Peyer's patch (tissue), 4 donors: ENCODE measurements at places on chromosomes 6 and 20. TPM values are rescaled to one million over a fixed set of nuclear protein-coding genes. Genes with fewer than 3 reads are reported as not detected.

Gene TGM3
- total RNA-seq = not detected

Gene NNAT
- total RNA-seq = not detected

Gene PPP1R3G
- not detected for total RNA-seq

Gene CTCFL
- not detected for total RNA-seq

Gene PXT1
- total RNA-seq = not detected

- H3K4me1 ChIP-seq = no peaks in the 10 kb centered on the region
- no peak overlapping the region for H3K4me3 ChIP-seq
- no peak for DNase-seq
- no peak overlapping the region for H3K27ac ChIP-seq
- no peaks in the 10 kb centered on the region for H3K27me3 ChIP-seq
- H3K36me3 ChIP-seq = no peaks in the 10 kb centered on the region
These were observed 58.0 kb downstream of the PRL start for GRCh38 chr6:22238861-22239260.

DNA sequence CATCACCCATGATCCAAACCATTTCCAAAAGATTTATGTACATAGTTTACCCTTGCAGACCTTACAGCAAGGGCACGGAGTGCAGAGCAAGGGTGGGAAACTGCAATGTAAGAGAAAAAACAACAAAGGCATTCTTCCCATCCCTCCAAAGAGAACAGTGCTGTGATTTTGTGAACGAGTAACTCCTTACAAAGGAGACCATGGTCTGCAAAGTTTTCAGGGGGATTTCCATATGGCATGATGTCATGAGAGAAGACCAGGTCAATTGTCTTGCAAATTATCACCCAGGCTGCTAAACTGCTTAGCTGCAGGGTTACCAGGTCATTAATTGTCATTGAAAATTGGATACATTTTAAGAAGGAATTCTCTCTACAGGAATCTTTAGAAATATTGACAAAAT, 58.3 kb downstream of the LAMP5 start:
- no peak overlapping the region for H3K27ac ChIP-seq
- H3K27me3 ChIP-seq = no peaks in the 10 kb centered on the region
- no peak overlapping the region for H3K4me3 ChIP-seq
- DNase-seq = no peak
- no peaks in the 10 kb centered on the region for H3K36me3 ChIP-seq

DNA sequence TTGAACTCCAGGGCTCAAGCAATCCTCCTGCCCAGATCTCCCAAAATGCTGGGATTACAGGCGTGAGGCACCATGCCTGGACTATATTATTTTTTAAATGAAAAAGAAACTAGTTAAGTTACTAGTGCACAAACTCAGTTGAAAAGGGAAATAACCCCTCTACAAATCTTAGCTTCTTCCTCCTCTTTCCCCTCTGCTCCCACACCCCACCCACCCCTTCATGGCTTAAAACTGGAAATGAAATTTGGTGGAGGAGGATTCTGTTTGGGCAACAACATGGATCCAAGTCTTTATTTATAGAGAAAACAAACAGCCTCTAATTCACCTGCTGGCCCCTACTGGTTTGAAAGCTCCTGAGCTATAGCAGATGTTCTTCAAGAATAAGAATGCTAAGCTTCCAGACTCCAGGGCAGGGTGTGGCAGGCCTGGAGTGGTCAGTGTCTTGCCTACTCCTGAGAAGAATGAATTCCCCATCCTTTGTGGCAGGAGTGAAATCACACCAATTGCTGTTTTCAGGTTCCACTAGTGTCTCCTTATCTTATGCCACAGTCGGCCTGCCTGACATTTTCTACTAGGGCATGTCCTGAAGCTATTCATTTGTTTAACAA, 73.5 kb downstream of the ZFP64 start:
- no peak for DNase-seq
- no peak overlapping the region for H3K27ac ChIP-seq
- no peaks in the 10 kb centered on the region for H3K4me1 ChIP-seq
- no peak overlapping the region for H3K4me3 ChIP-seq

DNA sequence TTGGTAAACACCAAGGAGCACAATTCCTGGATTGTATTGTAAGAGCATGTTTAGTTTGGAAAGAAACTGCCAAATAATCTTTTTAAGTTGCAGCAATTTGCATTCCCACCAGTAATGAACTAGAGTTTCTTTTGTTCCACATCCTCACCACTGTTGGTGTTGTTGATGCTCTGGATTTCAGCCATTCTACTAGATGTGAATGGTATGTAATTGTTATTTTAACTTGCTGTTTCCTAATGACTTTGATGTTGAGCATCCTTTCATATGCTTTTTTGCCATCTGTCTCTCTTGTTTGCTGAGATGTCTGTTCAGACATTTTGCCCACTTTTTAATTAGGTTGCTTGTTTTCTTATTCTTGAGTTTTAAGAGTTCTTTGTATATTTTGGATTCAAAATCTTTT, 1654.1 kb downstream of the GRIK2 start:
- no peaks in the 10 kb centered on the region for H3K27me3 ChIP-seq
- no peak overlapping the region for H3K27ac ChIP-seq
- no peak for DNase-seq
- no peaks in the 10 kb centered on the region for H3K4me1 ChIP-seq
- H3K36me3 ChIP-seq = no peaks in the 10 kb centered on the region

DNA sequence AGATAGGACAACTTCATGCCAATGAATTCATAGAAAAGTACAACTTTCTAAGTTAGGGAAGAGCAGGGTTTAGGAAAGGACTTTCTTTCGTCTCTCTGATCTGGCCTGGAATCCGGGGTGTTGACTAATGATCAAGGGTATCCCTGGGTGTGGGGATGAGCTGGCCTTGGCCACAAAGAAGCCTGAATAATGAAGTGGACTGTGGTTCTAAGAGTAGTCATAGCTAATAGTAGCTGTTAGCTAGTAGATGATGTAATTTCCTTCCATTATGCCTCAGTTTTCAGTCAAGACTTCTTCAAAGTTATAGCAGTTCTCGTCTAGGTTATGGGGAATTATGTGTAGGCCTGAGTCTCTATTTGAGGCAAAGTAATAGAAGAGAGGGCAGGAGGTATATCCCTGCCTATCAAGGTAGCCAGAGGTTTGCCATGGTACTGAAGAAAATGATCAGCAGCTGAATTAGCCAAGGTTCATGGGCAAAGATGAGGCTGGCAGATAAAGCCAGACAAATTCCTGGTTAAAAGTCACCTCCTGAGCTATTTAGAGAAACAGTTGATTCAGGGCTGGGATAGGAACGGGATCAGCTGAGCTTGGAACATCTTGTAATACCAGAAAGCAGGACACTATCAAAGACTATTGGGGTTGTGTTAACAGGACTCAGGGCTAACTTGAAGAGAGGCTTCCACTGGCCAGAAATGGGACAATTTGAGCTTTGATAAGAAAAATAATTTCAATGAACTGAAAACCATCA, 18.7 kb upstream of the TRPC4AP start:
- no peaks in the 10 kb centered on the region for H3K4me1 ChIP-seq
- no peak overlapping the region for H3K4me3 ChIP-seq
- no peaks in the 10 kb centered on the region for H3K27me3 ChIP-seq
- no peak overlapping the region for H3K27ac ChIP-seq

DNA sequence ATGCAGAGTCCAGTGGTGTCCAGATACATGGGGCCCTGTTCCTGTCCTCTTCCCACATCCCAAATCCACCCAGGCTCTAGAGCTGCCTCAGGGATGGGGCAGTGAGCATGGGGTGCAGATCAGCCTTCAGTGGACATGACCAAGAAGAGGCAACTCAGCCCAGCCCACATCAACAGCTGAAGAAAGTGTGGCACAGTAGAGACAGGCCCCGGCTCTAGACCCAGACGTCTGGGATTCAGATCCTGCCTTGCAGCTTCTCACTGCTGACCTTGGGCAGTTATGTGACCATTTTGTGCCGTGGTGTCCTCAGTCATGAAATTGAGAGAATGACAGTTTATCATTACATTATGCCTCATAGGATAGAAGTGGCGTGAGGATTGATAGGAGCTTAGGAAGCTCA, 54.6 kb upstream of the CST7 start:
- H3K36me3 ChIP-seq = no peaks in the 10 kb centered on the region
- no peaks in the 10 kb centered on the region for H3K27me3 ChIP-seq
- H3K4me3 ChIP-seq = no peak overlapping the region
- no peak for DNase-seq
- H3K4me1 ChIP-seq = no peaks in the 10 kb centered on the region

DNA sequence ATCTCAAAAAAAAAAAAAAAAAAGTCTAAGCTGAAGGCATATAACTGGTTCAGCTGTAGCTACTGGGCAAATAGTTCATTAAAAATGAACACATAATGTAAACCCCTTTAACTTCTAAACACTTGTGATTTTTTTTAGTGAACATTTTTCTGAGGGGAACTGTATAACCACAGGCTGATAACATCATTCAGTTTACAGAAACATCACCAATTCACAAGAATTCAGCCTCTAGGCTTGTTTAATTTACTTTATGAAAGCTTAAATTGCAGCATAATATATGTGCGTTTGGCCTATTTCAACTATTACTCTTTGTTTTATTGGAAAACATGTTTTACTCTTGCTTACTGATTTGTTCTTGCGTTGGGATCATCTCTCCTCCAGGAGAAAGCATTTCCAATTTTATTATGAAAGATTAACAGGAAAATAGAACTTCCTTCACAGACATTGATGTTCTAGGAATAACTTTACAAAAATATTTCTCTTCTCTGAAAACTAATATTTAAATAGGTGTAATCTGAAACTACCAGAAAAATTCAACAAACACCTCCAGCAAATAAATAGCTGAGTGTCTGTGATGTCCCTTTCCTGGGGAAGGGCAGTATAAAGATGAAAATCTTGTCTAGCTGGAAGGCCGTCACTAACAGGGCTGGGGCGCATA, 284.5 kb downstream of the UST start:
- no peaks in the 10 kb centered on the region for H3K27me3 ChIP-seq
- H3K36me3 ChIP-seq = no peaks in the 10 kb centered on the region
- DNase-seq = no peak
- H3K4me3 ChIP-seq = peak overlapping the region; percentile 3
- peaks cover 4% of the 10 kb centered on the region for H3K4me1 ChIP-seq

DNA sequence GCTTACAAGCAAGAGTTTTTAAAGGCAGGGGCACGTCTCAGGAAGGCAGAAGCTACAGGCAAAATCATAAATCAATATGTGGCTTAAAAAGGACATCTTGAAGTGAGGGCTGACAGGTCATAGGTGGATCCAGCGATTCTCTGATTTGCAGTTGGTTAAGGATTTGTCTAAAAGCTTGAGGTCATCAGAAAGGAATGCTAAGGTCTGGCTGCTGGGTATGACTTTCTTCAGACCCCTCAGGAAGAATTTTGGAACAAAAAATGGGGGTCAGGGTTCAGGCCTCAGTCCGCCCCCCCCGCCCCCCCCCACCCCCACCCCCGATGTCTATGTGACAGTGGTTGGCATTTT, 261.9 kb downstream of the CDH4 start:
- H3K27ac ChIP-seq = no peak overlapping the region
- no peaks in the 10 kb centered on the region for H3K36me3 ChIP-seq
- H3K4me1 ChIP-seq = no peaks in the 10 kb centered on the region
- no peak overlapping the region for H3K4me3 ChIP-seq
- no peak for DNase-seq
- H3K27me3 ChIP-seq = no peaks in the 10 kb centered on the region

GRCh38 chr6:105223242-105223641, 43.4 kb upstream of the POPDC3 start:
- H3K36me3 ChIP-seq = no peaks in the 10 kb centered on the region
- DNase-seq = no peak
- no peaks in the 10 kb centered on the region for H3K27me3 ChIP-seq
- no peak overlapping the region for H3K4me3 ChIP-seq
- no peaks in the 10 kb centered on the region for H3K4me1 ChIP-seq

- DNase-seq = no peak
- no peaks in the 10 kb centered on the region for H3K27me3 ChIP-seq
- no peaks in the 10 kb centered on the region for H3K4me1 ChIP-seq
- H3K36me3 ChIP-seq = no peaks in the 10 kb centered on the region
These were observed 100.7 kb upstream of the CARMIL1 start for GRCh38 chr6:25178336-25179035.

DNA sequence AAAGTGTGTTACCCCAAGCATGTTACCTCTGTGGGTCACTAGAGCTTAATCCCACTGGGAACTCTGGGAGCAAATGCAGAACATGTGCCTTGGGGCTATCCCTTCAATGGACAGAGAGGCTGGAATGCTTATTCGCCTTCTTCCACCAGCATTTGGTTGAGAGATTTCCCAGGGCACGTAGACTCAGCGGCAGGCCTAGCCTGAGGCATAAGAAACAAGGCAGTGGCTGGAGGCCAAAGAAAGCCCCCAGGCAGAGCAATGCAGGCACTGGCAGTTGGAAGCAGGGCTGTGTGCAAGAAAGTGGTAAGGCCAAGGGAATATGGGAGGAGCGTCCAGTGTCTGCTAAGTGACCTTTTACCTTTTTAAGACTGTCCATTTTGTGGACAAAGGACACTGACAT, 114.0 kb upstream of the FLRT3 start:
- no peaks in the 10 kb centered on the region for H3K4me1 ChIP-seq
- no peaks in the 10 kb centered on the region for H3K36me3 ChIP-seq
- no peaks in the 10 kb centered on the region for H3K27me3 ChIP-seq
- no peak for DNase-seq
- H3K27ac ChIP-seq = no peak overlapping the region

GRCh38 chr6:149723771-149724417, 6.0 kb upstream of the LATS1 start:
- H3K27ac ChIP-seq = no peak overlapping the region
- peak; percentile 29 for DNase-seq
- H3K27me3 ChIP-seq = no peaks in the 10 kb centered on the region
- H3K4me3 ChIP-seq = no peak overlapping the region

GRCh38 chr6:99951016-99951805, 42.8 kb downstream of the MCHR2 start:
- no peak overlapping the region for H3K4me3 ChIP-seq
- H3K27me3 ChIP-seq = no peaks in the 10 kb centered on the region
- no peaks in the 10 kb centered on the region for H3K36me3 ChIP-seq

- peak overlapping the region; percentile 29 for H3K4me3 ChIP-seq
- no peak overlapping the region for H3K27ac ChIP-seq
- no peaks in the 10 kb centered on the region for H3K36me3 ChIP-seq
- no peaks in the 10 kb centered on the region for H3K27me3 ChIP-seq
- H3K4me1 ChIP-seq = no peaks in the 10 kb centered on the region
These were observed 28.2 kb downstream of the CGA start for GRCh38 chr6:87066449-87067333.
